Activated T-helper 1 cell treated with Interleukin-2 at 50 U/mL for 16 hours (primary cell): ENCODE measurements at places on chromosomes 6 and 20.

DNA sequence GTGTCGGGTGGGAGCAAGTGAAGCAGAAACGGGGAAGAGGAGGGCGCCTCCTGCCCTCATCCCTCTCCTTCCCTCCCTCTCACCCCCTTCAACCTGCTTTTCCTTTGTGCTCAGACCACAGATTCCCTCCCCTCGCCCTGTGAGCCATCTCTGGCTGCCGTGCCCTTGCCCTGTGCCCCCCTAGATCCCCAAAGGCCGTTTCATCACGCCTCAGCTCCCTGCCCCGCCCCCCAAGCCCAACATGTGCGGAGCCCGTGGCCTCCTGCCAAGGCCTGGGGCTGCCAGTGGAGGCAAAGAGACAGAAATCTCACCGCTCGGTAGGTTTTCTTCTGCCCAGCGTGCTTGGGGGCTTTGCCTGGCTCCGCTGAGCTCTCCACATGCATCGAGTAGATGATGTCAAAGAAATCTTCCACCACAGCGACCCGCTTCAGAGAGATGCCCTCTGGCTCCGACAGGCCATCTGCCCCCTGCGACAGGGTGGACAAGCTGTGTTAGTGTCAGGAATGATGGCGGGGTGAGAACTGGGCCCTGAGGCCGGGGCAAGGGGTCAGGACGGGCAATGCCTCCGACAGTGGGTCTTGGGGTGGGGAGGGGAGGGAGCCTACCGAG, 57.6 kb downstream of the NOL4L start:
- DNase-seq = no peak

GRCh38 chr6:79410806-79411205, 126.4 kb downstream of the LCA5 start:
- DNase-seq = no peak

GRCh38 chr20:57031867-57032355, 234.5 kb downstream of the BMP7 start:
- DNase-seq = no peak

DNA sequence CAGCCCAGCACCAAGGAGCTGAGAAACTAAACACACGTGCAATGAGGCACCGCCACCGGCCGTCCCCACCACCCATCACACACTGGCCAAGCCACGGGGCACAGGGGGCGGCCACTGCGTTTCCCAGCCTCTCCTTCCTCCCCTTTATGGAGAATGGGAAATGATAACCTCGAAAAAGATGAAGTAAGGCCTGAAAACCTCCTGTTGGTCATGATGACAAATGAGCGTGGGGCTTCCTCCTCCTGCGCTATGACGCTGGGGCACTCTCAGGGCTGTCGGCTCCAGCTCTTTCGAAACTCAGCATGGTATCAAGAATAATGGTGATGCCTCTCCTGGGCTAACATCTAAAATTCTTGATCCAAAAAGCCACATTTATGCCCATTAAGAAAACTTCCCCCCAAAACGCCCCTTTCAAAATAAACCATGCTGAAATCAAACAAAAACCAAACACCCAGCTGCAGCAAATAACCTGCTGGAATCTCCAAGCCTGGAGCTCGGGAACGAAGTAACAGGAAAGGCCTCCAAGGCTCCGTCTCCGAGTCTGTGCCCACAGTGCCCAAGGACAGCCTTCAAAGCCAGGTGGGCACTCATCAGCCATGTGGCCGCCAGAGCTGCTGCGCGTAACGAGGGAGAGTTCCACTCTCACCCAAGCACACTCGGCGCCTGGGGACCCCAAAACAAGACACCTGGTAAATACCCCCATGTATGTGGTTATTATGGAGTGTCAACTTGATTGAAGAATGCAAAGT, 50.0 kb downstream of the TAF4 start:
- DNase-seq = no peak

DNA sequence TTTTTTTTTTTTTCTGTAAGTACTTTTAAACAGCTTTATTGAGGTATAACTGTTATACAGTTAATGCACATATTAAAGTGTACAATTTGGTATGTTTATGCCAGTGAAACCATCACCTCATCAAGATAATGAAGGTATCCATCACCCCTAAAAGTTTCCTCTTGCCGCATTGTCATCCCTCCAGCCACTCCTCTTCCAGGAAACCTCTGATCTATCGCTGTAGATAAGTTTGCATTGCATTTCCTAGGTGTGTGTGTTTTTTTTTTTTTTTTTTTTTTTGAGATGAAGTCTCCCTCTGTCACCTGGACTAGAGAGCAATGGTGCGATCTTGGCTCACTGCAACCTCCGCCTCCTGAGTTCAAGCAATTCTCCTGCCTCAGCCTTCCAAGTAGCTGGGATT, 3.1 kb downstream of the SLX4IP start:
- DNase-seq = no peak

DNA sequence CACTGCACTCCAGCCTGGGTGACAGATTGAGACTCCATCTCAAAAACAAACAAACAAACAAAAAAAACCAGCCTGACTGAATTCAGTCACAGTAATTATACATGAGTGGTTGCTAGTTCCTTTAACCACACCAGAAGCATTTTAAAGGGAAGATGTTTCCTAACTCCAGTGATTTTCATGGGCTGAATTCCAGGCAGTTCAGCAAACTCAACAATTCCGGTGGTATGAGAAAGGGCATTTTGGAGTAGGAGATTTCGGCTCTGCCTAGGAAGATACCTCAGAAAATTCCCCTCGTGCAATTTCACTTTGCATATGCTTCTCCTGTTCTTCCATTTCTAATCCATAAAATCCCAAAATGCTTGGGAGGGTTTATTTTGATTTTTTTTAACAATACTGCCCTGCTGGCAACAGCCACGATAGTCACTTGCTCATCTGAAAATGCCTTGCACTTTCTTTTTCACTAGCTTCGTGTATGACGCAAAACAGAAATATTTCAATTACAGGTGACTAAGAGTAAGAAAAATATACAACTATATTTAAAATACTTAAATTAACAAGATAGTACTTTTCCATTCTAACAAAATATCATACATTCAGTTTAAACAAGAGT, 48.3 kb upstream of the IPCEF1 start:
- no peak for DNase-seq

DNA sequence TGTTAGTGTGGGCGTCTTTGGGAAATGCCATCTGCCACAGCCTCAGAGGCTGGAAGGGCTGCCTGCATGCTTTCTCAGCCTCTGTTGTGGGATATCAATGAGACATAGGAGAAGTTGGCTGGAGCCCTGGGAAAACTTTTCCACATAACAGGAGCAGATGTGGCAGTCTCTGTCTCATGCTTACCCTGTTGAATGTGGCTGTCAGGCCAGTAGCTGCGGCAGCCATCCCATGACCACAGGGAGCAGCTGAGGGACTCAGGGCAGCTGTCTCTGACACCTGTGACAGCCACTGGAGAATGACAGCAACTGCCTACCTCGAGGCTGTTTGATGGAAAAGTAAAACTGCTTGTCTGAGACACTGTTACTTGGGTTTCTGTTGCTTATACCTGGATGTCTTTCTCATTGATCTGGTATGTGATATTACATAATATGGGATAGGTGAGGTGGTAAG, 64.4 kb downstream of the TULP4 start:
- DNase-seq = no peak

DNA sequence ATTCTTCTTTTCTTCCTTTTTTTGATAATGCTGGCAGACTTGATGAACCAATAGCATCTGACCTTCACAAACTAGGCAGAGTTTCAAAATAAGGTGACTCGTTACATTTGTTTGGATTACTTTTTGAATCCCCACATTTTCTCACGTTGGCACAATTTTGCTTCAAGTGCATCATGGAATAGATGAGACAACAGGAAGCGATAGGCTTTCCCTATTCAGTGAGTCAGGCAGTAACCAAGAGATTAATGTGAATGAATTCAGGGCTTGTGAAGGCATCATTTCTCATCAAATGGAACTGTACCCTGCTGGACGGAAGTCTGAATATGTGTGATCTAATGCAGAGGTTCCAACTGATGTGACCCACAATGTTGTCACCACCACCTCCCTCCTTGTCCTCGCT, 10.7 kb downstream of the RFPL4B start:
- DNase-seq = no peak

DNA sequence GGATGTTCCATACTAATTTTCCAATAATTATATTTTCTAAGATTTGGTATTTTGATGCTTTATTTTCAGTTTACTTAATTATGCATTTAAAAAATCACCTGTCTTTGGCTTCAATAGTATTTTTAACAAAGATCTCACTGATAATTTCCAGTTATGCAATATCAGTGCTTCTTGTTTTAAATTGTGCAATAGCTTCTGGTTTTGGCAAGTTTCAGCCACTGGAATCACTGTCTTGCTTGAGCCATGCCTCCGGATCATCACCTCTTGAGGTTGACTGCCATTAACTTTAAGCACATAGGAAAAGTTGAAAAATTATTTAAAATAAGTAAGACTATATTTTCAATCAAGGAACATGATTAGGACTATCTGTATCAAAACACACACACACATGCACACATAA, 1242.1 kb downstream of the HACE1 start:
- DNase-seq = no peak

DNA sequence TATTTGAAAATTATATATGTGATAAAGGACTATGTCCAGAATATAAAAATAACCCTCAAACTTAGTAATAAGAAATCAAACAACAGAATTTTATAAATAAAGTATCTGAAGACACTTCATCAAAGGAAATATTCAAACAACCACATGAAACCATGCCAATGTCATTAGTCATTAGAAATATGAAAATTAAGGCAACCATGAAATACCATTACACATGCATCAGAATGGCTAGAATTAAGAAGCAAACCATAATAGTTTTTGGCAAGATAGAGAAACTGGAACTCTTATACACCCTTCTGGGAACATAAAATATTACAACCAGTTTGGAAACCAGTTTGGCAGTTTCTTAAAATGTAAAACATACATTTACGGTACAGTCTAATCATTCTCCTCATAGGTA, 137.2 kb upstream of the ADGRB3 start:
- DNase-seq = no peak

DNA sequence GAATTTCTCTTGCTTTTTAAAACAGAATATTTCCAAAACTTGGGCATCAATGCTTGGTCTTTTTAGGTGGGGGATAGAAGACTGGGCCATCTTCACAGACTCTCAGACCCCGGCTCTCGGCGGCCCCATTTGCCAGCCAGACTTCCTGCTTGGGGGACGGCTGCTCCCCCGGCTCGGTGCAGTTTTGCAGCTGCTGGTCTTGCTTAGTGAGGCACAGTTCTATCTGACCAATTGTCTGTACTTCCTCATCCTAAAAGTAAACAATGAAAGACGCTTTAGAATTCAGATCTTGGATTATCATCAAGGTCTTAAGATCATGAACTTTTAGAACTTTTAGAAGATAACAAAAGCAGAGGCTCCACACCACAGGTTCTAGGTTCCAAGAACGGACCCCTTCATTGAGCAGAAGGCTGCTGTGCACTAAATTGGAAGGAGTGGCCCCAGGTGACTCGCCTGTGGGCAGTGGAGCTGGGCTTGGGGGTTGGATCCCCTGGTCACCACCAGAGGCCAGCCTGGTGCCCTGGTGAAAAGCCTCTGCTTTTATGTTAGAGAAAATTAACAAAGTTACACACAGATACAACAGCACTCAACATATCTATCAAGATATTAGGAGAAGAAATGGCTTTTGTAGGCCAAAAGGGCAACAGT, 26.7 kb downstream of the RNASET2 start:
- no peak for DNase-seq

GRCh38 chr20:46365487-46366220, 40.8 kb downstream of the ELMO2 start:
- DNase-seq = no peak

DNA sequence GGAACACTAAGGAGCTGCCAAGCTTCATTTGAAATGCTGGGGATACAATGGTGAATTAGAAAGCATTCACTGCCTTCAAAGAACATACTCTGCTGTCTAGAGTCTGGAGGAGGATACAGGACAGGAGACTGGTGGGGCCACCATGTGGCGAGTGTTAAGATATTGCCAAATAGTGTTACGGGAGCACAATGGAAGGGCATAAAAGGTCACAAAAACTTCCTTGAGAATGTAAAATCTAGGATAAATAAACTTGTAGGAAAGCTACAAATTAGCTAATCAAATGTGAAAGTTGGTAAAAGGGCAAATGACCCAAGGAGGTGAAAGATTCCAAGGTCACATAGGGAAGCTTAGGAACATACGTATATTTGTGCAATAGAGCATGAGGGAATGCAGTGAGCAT, 271.7 kb downstream of the RFPL4B start:
- DNase-seq = no peak

DNA sequence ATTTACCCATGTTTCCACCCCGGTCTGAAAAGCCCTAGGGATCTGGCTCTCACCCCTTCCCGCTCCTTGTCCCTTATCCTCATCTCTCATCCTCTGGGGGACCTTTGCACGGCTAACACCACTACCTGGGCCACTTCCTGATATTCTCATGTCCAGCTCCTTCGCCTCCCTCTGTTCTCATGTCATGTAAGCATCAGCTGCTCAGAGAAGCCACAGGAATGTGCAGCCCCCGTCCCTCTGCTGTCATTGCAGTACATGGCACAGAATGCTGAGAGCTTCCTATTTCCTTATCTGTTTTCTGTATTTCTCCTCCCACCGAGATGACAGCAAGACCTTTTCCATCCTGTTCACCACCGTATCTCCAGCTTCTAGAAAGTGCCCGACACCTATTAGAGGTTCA, 102.4 kb downstream of the MTHFD1L start:
- DNase-seq = no peak

DNA sequence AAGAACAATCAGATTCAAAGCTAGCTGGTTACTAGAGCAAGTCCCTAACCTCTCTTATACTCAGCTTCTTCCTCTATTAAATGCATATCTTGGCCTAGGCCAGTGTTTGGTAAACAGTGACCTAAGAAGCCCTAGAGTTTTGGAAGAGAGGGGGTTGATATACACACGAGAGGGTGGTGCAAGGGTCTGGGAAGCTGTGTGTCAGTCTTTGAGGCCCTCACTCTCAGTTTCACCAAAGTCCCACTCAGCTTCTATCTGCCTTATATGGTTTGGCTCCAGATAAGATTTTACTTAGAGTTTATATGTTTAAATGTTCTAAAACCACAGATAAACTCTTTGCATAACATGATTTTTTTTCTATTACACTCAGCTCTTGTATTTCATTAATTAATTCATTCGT, 526.1 kb upstream of the BTBD3 start:
- DNase-seq = no peak

DNA sequence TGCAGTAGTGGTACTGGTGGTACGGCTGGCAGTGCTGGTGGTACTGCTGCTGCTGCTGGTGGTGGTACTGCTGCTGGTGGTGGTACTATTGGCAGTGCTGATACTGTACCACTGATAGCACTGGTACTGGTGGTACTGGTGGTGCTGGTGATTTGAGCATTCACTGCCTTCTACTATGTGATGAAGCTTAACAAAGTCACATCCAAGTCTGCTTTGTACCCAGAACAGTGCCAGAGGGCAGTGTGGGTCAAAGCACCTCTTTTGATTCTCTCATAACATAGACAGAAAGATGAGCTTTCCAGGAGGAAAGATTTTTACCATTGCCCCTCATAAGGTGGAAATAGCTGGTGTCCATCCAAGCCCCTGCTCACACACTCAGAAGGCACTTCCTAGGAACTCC, 48.7 kb downstream of the ANKRD6 start:
- no peak for DNase-seq
